Cardiac septum (tissue), 1 donor: ENCODE measurements at places on chromosomes 4 and X. TPM values are rescaled to one million over a fixed set of nuclear protein-coding genes. Genes with fewer than 3 reads are reported as not detected.

DNA sequence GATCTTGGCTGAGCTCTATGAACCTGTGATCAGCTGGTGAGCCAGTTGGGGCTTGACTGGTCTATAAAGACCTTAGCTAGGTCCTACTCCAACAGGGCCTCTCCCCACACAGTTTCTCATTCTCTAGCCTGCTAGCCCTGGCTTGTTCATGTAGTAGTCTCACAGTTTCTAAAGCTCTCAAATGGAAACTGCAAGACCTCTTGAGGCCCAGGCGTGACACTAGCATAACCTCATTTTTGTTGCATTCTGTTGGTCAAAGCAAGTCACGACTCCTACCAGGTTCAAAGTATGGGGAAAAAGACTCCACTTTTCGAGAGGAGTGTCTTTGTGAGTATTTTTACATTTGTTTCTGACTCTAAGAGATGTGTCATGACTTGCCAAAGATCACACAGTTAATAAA, 50.9 kb downstream of the CEP44 start:
- no peak for DNase-seq

- DNase-seq, result no peak
Measured at GRCh38 chr4:124067046-124067445, 645.5 kb downstream of the ANKRD50 start.

GRCh38 chrX:53584891-53585290, 101.6 kb downstream of the HUWE1 start:
- no peak for DNase-seq

DNA sequence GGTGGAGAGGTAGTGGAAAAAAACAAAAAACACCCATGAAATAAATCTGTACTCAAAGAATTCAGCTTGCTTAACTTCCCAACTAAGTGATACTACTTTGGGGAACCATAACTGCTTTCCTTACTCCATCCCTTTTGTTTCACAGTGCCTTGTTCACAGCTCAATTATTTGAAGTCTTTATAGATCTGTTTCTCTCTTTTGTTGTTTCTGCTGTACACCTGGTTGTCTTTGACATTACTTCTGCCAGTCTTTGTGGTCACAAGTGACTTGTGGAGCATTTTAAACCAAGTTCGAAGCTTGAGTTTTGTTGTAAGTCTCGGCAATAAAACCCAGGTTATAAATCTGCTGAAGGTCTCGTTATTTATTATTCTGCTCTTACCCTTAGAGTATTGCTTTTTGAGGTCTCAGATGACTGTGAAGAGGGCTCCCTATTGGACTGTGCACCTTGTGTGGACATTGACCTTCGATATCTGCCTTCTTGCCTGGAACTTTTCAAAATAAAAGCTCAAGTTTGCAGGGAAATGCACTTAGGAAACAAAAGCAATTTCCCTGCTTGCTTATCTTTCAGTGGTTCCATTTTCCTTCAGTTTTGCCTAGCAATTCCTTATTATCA, 59.8 kb downstream of the ANK2 start:
- no peak for DNase-seq

DNA sequence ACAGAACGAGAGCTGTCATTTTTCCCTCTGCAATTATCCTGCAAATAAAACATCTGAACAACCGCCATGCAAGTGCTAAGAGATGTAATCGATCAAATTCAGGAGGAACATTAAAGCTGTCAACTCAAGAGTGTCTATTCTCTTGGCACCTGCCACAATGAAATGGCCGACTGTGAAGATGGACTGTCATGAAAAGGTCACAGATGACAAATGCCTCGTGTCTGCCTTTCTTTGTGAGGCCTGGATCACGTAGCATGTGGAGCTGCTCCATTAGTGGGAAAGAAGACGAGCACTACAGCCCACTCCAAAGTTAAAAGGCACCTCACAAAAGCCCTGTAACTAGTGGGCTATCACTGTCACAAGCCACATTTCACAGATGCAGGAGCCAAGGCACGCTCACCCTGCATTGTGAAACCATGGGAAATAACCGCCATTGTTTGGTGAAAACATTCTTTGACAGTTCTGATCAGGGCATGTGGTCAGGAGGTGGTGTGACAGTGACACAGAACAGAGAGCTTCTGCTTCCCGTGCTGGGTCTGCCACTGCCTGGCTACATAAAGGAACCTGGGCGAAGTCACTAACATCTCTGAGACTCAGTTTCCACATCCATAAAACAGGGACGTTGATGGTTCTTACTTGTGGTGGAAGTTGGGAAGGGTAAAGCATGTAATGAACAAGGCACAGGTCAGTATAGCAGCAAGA, 98.9 kb downstream of the EVC2 start:
- no peak for DNase-seq

DNA sequence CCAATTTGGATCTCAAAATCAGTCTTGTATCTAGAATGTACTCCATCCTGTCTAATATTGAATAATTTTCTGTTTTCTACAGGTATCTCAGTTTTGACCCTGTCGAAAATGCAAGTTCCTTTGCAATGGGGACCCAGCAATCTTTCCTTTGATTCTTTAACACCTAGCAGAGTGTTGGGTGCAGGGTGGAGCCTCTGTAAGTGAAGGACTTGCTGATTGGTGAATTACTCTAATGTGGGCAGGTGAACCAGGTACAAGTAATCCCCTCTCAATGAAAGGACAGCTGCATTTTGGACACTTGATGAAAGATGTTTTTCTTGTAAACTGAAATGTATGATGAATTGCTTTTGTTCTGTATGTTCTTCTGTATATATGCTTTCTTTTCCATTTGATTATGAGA, 54.9 kb downstream of the NWD2 start:
- no peak for DNase-seq

DNA sequence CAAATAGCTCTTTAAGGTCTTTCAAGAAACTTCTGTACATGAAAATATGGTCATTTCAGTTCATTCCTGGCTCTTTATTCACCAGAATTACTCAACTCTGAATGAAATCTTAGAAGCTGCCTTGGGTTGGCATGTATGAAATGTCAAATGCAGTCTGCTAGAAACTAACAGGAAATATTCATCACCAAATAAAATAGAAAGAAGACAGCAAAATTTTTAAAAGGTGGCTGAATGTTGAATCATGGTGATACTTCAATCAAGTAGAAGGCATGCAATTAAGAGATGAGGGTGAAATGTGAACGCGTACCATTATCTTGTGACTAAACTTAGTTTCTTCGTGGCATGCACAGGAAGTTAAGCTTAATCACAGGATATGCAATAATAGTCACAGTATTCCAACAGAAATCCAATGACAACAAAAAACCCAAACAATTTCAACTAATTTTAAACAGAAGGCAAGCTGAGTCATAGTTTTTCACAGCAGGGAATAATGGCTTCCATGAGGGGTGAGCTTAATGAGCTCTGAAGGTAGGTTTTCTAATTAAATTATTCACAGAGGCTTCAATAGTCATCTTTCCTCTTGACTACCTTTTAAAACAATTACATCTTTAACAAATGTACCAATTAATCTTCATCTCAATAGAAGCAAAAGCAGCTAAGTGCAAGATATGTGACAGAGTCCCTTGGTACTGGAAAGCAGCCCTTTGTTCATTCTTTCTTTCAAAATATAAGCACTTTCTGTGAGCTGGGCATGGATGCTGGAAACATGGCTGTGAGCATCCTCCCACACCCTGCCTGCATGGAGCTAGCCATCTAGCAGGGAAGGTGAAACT, 44.5 kb downstream of the SCFD2 start:
- DNase-seq, result no peak

DNA sequence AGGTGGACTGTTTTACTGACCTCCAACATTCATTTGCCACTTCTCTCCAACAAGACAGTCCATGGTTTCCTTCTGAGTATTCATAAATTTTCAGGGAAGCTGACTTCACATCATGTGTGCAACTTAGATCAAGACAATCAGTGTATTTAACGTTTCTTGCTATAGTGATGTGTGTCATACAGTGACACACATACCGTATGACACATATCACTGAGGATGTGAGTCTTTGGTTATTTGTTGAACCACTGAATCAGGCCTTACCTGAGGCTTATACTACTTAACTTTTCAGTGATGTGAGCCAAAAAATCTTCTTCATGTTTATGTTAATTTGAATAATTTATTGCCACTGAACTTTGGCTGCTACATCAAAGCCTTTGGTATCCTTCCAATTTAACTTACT, 166.8 kb downstream of the BMPR1B start:
- DNase-seq, result no peak

- no peak for DNase-seq
Measured at GRCh38 chrX:123230798-123231197, 46.7 kb downstream of the GRIA3 start.

GRCh38 chr4:30056016-30056766, 664.0 kb upstream of the PCDH7 start:
- no peak for DNase-seq

GRCh38 chr4:139969635-139970266, 184.2 kb downstream of the MAML3 start:
- DNase-seq, result no peak

- no peak for DNase-seq
Measured at GRCh38 chr4:150990250-150990649, 24.8 kb downstream of the LRBA start.

- no peak for DNase-seq
Measured at GRCh38 chr4:73452953-73453700, 17.1 kb downstream of the AFP start.

- no peak for DNase-seq
Measured at GRCh38 chr4:75345423-75345822, 168.8 kb downstream of the RCHY1 start.

GRCh38 chr4:152394791-152395190, 141.1 kb downstream of the FBXW7 start:
- DNase-seq, result no peak

The VMA21 gene
- total RNA-seq, result 27.3 TPM

The NR3C2 gene
- 17.3 TPM for total RNA-seq

The ABLIM2 gene
- total RNA-seq, result 22.6 TPM

The SLC38A5 gene
- 2.2 TPM for total RNA-seq

The ESX1 gene
- not detected for total RNA-seq

The PALLD gene
- total RNA-seq, result 705 TPM
